NCI-H1105 (cell line): ENCODE measurements at places on chromosomes 11 and 22.

GRCh38 chr22:50604256-50605001 is 3.8 kb downstream of the MAPK8IP2 start:
- DNase-seq: no peak

DNA sequence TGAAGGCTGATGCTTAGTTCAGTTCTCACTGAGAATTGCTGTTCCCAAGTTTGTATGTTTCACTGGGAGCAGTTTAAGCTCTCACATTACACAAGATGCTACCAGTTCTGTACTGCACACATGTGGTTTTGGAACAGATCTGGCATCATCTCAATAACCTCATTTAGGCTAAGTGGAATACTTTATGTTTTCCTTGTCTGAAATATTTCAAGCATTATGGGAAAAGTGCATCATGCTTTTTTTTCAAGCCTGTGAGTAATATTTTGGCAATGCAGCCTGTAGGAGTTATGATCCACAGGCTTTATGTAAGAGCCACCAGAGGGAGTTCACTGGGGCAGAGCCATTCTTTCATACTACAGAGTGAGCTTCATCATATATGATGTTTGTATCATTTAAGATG is 141.5 kb downstream of the OR4C45 start:
- peak; percentile 41 for DNase-seq

GRCh38 chr11:125591649-125592304 is 875 bp upstream of the STT3A start:
- no peak for DNase-seq

DNA sequence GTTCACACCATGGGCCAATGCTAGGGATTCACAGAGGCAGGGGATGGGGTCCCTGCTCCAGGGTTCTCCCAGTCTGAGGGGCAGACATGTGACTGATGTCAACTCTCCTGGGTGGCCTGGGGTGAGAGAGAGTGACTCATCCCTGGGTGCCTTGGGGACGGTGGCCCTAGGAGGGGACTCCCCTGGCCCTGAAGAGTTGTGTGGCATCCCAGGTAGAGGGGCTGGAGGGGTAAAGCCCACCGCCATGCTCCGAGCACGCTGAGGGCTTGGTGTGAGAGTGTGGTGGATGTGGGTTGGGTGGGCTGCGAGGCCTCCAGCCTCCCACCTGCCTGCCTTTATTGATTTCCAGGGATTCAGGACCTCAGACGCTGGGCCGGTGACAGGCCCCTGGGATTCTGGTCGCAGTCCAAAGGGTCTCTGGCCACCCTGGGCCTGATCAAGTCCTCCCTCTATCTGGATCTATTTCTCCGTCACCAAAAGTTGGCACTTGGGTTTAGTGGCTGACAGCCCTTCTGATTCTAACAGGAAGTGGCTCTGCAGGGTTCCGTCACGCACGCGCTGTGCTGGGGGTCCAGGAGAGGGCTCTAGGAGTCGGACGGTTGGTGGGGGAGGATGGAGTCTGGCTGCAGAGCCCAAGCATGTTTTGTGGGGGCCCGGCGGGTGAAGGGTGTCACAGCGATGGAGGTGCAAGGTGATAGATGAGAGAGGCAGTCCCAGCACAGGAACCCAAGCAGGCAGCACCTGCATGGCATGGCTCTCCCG is 27.3 kb upstream of the WNT7B start:
- DNase-seq: no peak

DNA sequence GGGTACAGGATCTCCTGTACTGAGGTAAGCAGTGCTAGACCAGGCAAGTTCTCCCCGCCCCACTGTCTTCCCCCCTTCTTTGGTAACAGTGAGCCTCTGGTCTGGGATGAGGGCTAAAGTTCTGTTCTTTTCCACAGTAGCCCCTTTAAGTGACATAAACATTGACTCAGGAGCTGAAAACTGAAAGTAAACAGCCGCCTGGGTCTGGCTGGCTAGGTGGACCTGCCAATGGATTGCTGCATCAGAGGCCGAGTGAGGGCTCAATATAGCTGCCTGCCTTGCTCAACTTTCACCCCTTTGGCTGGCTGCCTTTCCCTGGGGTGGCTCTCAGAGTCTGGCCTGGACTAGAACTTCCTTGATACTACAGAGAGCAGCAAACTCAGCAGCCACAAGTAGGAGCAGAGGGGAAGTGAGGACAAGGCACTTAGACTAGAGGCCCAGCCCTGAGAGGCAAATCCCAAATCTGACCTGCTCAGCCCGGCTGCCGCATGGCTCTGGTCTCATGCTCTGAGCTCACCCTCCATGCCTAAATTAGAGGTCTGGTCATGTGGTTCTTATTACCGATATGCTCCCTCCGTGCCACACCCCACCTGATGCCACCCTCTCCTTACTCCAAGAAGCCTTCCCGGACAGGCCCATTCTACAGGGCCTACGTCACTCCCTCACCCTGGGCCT is 9.6 kb upstream of the UCP3 start:
- no peak for DNase-seq

DNA sequence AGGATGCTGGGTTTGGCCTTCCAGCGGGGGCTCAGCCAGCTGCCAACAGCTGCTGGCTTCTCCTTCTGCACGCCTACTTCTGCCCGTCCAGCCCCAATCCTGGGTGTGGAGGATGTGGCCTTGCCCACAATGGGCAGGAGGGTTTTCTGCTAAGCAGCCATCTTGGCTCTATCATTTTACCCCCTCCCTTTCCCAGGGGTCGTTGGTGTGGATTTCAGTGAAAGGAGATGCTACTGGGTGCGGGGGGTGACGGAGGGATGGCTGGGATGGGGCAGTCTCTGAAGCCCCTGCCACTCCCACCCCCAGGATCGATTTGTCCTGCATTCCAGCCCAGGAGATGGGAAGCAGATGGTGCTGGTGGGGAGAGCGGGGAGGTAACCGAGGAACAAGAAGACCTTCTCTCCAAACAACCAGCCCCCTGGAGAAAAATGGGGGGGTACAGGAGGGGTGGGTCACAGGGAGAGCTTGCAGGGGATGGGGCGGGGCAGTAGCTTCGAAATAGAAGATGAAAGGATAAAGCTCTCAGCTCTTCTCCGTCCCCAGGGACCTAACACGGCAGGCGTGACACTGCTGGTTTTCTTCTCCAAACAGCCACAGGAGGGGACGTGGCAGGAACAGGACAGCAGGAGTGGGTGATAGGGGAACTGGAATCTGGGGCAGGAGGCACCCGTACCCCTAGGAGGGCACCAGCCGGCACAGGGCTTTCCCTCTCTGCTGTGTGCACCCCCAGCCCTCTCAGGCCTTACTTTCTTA is 68.9 kb downstream of the NECTIN1 start:
- no peak for DNase-seq

GRCh38 chr11:94769880-94770279 is 1.7 kb downstream of the AMOTL1 start:
- no peak for DNase-seq

GRCh38 chr11:14414470-14415461 is 55.8 kb upstream of the RRAS2 start:
- no peak for DNase-seq

- DNase-seq: no peak
Measured at GRCh38 chr22:32569956-32570355, 95.3 kb downstream of the FBXO7 start.

GRCh38 chr11:35326266-35326879 is 93.0 kb downstream of the SLC1A2 start:
- no peak for DNase-seq

- no peak for DNase-seq
Measured at GRCh38 chr22:32206774-32207758, 2.2 kb upstream of the RFPL2 start.

- no peak for DNase-seq
Measured at GRCh38 chr11:2477254-2477653, 32.4 kb downstream of the KCNQ1 start.

- DNase-seq: no peak
Measured at GRCh38 chr22:35064664-35065063, 1.3 kb upstream of the ISX start.

DNA sequence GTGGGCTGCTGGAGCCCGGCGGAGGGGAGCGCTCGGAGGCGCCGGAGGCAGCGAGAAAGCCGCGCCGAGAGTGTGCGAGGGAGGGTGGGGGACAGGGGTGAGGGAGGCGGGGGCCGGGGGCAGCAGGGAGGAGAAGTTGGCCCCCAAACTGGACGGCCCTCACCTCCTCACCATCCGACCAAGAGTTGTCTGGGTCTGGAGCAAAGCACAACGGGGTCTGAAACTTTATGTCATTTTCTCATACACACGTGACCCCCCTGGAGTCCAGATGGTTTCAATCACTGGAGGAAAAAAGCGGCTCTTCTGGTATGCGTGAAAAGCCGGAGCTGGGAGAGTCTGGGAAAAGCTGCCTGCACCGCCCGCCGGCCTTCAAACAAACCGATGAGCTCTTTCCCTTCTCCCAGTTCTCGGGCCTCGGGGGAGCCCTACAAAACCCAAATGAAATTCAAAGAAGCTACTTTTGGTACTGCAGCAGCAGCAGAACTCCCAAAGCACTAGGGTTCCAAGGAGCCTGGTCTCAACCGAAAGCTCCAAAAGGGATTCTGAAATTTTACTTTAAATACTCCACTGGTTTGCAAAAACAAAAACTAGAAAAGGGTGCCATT is 39.7 kb upstream of the AKIP1 start:
- DNase-seq: no peak

DNA sequence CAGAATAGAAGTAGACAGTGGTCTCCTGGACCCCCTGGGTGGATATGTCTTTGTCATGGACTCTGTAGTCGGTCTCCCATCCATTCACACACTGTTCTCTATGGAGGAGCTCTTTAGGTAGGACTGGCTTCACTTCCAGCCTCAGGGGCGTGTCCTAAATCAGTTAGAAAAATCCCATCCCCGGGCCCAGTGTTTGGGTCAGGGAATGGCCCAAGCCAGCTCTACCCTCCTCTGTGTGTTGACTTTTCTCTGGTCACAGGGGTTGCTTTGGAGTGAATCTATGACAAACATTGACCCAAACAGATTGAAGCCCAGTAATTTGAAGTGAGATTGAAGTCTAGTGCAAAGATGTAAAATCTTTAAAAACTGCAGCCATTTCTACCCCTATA is 34.0 kb downstream of the WEE1 start:
- no peak for DNase-seq

DNA sequence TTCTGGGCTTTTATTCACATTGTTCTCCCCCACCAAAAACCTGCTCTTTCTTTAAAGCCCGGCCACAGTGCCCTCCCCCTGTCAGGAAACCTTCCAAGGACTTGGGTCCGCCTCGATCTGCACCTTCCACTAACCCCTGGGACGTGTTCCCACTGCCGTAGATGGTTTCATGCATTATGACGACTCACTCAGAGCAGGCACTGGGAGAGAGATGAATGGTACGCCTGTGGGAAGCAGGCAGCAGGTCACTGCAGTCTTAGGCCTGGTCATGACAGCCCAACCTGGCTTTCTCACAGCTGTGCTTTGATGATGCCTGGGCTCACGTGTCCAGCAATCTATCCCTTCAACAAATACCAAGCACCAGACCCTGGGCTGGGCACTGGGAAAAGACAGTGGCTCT is 115.7 kb downstream of the WNT7B start:
- DNase-seq: no peak

DNA sequence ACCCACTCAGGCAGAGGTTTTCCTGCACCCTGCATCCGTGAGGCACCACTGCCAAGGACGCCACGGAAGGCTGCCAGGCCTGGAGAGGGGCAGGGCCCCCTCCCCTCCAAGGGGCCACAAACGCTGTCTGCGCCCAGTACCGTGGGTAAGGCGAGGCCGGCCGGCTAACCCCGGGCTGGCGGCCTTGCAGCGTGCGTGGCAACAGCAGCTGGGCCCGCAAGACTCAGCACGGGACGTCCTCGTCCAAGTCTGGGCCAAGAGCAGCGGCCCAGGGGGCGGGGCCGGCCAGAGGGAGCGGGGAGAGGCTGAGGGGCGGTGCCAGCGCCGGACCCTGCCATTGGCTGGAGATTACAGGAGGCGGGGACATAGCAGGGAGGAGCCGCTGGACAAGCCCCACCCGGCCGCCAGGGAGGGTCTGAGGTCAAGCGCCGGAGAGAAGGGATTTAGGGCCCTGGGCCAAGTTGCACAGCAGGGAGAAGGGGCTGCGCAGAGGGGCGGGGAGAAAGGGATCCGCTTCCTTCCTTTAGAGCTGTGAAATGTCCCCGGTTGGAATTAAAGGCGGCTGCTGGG is 16.0 kb downstream of the SLC43A1 start:
- peak; percentile 85 for DNase-seq

GRCh38 chr11:118887206-118887605 is 3.5 kb downstream of the CXCR5 start:
- DNase-seq: no peak
